ENCODE measurements at places on chromosomes 16 and 17. TPM values are rescaled to one million over a fixed set of nuclear protein-coding genes. Genes with fewer than 3 reads are reported as not detected.

The LGALS9C gene
- not detected for total RNA-seq

The CD300E gene
- 0.29 TPM for total RNA-seq

The SLFN12L gene
- total RNA-seq = 2.4 TPM

The OR3A3 gene
- not detected for total RNA-seq

- DNase-seq = no peak
Measured at GRCh38 chr17:45224671-45225050, 3.0 kb downstream of the FMNL1 start.

DNA sequence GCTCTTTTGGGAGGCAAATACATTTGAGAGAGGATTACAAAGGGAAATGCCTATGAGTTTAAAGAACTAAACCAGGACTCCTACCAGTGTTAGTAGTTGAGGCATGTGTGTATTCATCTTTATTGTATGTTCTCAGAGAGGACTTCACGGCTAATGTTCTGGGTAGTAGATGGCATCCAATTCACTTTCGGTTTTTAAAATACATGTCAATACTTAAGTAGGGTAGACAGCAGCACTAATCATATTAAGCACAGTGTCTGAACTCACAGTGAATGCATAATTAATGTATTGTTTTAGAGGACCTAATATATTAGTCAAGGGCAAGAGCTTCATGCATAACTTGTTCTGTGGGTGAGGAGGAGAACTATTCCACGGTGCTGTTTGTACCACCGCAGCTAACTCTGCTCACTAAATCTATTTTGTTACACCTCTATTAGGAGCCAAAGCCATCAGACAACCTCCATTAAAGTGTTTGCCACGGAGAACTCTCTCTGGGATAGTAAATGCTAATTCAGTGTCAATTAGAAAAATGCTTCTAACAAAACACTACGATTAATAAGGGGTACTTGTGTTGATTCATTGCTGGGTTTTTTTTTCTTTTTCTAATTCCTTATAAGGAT is 56.3 kb downstream of the COX10 start:
- DNase-seq = no peak

- DNase-seq = no peak
Measured at GRCh38 chr16:56190048-56190676, 1.1 kb upstream of the GNAO1 start.

DNA sequence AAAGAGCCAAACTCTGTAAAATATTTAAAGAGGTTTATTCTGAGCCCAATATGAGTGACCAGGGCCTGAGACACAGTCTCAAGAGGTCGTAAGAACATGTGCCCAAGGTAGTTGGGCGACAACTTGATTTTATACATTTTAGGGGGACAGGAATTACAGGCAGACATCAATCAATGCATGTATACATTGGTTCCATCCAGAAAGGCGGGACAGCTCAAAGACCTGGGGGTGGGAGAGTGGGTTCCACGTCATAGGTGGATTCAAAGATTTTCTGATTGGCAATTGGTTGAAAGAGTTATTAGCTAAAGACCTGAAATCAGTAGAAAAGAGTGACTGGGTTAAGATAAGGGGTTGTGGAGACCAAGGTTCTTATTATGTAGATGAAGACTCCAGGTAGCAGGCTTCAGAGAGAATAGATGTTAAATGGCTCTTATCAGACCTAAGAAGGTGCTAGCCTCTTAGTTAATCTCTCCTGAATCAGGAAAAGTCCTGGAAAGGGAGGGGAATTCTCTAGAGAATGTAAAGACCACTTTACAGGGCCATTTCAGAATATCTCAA is 32.4 kb downstream of the HSBP1 start:
- DNase-seq = no peak

All from activated B cell treated with CpG ODN at 0.5 μM for 24 hours (primary cell).